ENCODE measurements at places on chromosomes 5 and 9.

DNA sequence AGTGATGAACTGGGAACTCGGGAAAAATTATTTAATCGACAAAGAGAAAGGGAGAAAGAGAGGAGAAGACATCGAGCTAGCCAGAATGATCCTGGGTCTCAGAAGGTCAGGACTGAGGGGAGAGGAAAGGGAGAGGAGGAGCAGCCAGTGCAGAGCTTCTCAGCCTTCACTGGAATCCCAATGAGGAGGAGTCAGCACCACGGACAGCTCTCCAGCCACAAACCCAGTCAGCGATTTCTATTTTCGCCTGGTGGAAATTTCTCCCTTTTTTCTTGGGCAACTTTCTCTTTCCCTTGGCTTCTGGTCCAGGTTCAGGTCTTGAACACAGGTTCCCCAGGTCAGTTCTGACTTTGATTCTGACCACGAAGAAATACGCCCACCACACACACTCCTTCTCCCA, 1.6 kb upstream of the BRINP1 start:
- DNase-seq: no peak

GRCh38 chr5:40106847-40107246, 572.9 kb upstream of the PTGER4 start:
- no peak for DNase-seq

DNA sequence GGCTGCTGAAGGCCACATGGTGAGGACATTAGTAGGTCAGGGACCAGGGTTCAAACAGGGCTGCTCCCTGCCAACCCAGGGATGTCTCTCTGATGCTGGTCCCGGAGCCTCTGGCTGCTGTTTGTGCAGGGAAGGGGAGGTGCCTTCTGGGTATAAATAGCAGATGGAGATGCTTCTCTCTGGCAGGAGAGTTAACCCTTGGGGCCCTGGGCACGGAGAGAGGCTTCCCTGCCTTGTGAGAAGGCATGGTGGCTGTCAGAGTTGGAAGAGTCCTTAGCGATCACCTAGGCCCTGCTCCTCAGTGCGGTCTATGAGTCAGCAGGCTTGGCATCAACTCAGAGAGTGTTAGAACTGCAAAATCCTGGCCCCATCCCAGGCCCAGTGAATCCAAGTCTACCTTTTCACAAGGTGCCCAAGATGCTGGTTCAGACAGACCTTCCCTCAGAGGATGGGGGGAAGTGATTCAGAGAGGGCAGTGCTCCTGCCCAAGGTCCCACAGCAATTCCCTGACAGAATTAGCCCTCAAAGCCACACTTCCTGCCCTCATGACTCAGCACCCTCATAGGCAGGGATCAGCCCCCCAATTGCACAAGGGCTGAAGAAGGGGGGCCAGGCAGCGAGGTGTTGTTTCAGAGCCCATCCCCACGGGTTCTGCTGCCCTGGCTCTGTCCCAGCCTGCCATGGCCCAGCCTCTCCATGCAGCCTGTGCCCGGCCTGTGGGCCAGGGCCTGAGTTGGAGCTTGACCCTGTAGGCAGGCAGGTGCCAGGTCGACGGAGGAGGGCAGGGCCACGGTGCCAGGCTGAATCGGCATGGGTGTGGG, 25.6 kb downstream of the CAMK2A start:
- no peak for DNase-seq

- no peak for DNase-seq
These were observed 4.2 kb downstream of the DAB2 start for GRCh38 chr5:39420482-39421145.

DNA sequence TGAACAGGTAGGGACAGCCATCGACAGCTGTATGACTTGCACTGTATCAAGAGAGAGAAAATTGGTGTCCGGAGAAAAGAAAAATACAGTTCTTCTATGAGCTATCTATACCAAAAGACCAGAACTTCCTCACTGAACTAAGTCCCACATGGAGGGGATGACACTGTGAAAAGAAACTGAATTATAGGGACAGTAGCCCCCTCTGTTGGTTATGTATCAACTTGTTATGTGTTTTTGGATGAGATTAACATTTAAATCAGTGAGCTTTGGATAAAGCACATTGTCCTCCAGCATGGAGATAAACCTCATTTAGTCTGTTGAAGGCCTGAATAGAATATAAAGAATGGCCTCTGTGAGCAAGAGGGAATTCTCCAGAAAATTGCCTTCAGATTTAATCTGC, 176.6 kb upstream of the SH3GL2 start:
- DNase-seq: no peak

DNA sequence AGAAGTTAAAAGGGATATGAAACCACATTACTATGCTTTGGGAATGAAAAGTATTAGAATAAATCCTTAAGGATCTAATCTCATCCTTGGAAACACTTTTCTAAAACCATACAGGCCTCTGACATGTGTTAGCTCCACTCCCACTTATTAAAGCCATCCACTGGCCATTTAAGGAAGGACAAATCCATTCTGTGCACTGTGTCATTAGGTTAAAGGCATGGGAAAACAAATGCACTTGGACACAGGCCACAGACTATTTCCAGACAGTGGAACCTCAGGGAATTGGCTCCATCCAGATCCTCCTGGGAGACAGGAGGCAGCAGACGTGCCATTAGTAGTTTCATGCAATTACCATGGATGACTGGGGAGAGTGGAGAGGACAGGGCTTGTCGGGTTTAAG, 454.9 kb downstream of the ENC1 start:
- DNase-seq: no peak

- no peak for DNase-seq
These were observed 17.8 kb downstream of the MRPL36 start for GRCh38 chr5:1781726-1782384.

GRCh38 chr5:14739538-14739937, 75.0 kb downstream of the OTULIN start:
- no peak for DNase-seq

GRCh38 chr5:95620030-95620869, at the start of gene GPR150:
GPR150 (plus strand) TSS chr5:95620087; CDS start chr5:95620276, 189 bp downstream.
- DNase-seq: peak; percentile 49

DNA sequence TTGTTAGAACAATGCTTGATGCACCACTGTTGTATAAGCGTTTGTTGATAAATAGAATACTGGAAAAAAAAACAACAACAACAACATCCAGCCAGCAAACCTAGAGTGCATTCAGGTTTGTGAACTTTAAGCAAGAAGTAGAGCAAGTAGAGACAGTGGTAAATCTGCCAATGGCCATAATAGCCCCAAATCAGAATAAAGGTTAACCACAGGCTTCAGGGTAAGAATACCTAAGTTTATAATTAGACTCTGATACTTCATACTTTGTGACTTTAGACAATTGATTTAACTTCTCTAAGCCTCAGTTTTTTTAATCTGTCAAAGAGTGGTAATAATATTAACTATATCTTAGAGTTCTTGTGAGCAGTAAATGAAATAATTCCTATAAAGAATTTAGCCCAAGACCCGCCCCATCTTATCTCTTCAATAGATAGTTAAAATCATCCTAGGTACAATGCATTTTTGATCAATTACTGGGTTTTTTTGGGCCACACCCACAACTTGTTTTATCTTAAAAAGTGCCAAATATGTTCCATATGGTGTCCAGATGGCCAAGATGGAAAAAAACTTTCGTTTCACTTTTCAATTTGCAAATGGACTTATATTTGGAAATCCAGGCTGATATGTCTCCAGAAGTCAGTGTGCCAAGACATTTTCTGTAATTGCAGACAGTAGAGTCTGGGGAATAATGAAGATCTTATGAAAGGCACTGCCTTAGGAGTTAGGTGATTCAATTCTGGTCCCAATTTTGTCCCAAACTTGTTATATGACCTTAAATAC, 24.5 kb upstream of the DPYSL3 start:
- DNase-seq: no peak

GRCh38 chr5:10563945-10564837, at the start of gene ANKRD33B:
ANKRD33B (plus strand) TSS chr5:10564070; CDS start chr5:10564468, 398 bp downstream.
- DNase-seq: peak; percentile 66

Data from T-helper 9 cell (primary cell).